ENCODE measurements at places on chromosomes 13 and 19. TPM values are rescaled to one million over a fixed set of nuclear protein-coding genes. Genes with fewer than 3 reads are reported as not detected.

The PDE4C gene
- total RNA-seq, result under 0.01 TPM

The TSEN34 gene
- total RNA-seq, result 34.3 TPM

The CDADC1 gene
- 6.3 TPM for total RNA-seq

The COQ8B gene
- 31.9 TPM for total RNA-seq

The JUNB gene
- total RNA-seq, result 196 TPM

The GRAMD1A gene
- total RNA-seq, result 27.3 TPM

The LIPE gene
- total RNA-seq, result 3.4 TPM

The SLC15A1 gene
- not detected for total RNA-seq

The MYPOP gene
- 1.8 TPM for total RNA-seq

The PLIN4 gene
- total RNA-seq, result 0.11 TPM

The PNMA8B gene
- total RNA-seq, result 1.7 TPM

The CYSLTR2 gene
- total RNA-seq, result not detected

The ZNF723 gene
- not detected for total RNA-seq

The FXYD7 gene
- total RNA-seq, result not detected

The NCAN gene
- not detected for total RNA-seq

The COMP gene
- total RNA-seq, result 95.9 TPM

The DNASE2 gene
- total RNA-seq, result 36.1 TPM

The KLK2 gene
- total RNA-seq, result not detected

The THSD1 gene
- total RNA-seq, result 22.0 TPM

The ARHGAP33 gene
- 2.4 TPM for total RNA-seq

The SH2D3A gene
- not detected for total RNA-seq

The SACS gene
- 78.3 TPM for total RNA-seq

The ACP5 gene
- total RNA-seq, result 0.39 TPM

The KLK15 gene
- not detected for total RNA-seq

The ZNF222 gene
- 11.3 TPM for total RNA-seq

The PDX1 gene
- not detected for total RNA-seq

The NCR1 gene
- not detected for total RNA-seq

The MIPEP gene
- total RNA-seq, result 18.9 TPM

The A1BG gene
- 0.65 TPM for total RNA-seq

Measured in articular chondrocyte of knee joint (primary cell).